Cardiac septum (tissue), 1 donor: ENCODE measurements at places on chromosomes 12 and 14.

GRCh38 chr14:43795600-43796228 is 711.4 kb downstream of the FSCB start:
- no peak for DNase-seq

DNA sequence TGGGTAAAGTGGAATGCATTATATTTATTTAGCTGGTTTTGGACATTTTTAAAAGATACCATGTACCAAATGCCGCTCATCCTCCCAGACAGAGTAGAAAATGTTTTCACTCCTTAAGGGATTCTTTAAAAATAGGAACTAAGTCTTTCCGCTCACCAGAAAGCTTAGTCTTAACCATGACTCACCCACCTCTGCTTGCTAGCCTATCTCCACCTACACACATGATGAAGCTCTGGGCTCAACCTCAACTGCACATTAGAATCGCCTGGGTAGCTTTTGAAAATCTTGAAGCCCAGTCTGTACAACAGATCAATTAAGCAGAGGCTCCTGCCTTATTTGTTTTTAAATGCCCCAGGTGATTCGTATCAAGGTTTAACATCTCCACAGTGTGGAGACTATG is 260.5 kb downstream of the NEDD1 start:
- DNase-seq: no peak

GRCh38 chr14:44812672-44813071 is 149.1 kb downstream of the KLHL28 start:
- DNase-seq: no peak

- no peak for DNase-seq
These were observed 288.6 kb downstream of the PDZRN4 start for GRCh38 chr12:41476499-41477439.
